ENCODE measurements at places on chromosomes 7 and 10.

GRCh38 chr7:151687523-151688235 lies 168.0 kb upstream of the RHEB start:
- DNase-seq = peak; percentile 98

GRCh38 chr7:44898039-44898438 lies 12.7 kb upstream of the PURB start:
- DNase-seq = no peak

GRCh38 chr7:86745013-86745745 lies 101.5 kb downstream of the GRM3 start:
- no peak for DNase-seq

- peak; percentile 86 for DNase-seq
Observed at GRCh38 chr7:139680676-139681462, 96.9 kb downstream of the HIPK2 start.

DNA sequence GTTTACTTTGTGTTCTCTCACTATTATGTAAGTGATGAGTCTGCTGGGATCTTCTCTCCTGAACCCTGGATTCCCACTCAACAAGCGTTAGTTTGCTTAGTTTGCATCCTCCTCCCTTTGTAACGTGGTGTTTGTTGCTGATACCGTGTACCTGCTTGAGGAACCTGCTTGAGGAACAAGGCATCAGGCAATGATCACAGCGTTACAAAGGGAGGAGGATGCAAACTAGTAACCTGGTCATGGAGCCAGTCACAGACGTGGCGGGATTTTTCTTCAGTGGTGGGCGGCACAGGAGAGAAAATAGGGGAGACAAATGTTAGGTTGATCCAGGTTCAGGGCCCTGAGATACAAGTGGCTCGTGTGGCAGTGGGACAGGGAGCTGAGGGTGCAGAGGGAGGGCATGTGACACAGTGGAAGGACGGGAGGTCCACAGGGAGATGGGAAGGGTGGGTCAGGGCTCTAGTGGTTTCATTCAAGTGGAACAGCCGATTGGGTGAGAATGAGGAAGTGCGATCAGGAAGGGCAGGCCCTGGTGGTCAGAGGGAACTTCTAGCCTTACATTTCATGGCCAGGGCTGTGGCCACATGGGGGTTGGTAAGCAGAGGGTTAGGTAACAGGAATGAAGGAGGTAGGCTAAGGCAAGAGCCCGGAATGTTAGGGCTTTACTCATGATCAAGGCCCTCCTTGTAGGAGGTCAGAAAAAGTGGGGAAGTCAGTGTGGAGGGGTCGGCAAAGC lies 38.0 kb downstream of the SNX10 start:
- DNase-seq = no peak

DNA sequence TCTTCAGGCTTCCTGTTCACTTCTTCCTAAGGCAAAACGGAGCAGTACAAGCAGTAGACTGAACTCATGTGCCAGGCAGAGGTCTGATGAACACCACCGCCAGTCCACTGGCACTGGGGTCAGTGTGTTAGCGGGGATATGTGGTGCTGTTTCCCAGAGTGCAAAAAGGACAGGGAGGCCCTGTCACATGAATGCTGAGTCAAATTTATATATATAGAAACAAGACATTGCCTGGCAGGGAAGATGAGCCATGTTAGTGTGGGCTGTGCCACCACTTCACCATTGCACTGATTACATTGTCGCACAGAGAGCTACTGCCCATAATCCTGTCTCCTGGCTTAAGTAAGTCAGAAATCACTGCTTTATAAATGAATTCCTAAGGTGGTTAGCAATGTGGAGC lies 122.2 kb upstream of the AMPH start:
- DNase-seq = no peak
